Activated gamma-delta T cell treated with anti-CD3 and anti-CD28 coated beads, Interleukin-2, amount 50 U/mL, for 16 hours (primary cell): ENCODE measurements at places on chromosomes 7 and 10.

GRCh38 chr7:103124429-103124979, 24.4 kb downstream of the NAPEPLD start:
- no peak for DNase-seq

DNA sequence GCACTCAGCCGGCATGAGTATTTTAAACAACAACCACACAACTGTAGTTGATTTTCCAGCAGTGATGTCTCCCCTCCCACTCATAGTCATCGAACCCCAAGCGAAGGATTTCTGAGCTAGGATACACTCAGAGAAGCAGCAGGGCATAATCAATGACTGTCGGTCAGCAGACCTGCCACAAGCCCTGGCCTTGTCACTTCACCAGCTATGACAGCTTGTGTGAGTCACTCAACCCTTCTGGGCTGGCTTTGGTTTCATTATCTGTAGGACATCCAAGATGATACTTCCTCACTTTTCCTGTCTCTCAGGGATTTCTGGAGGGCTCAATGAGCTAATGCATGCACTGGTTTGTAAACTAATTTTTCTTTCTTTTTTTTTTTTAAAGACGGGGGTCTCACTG, 22.0 kb upstream of the UBE3C start:
- DNase-seq = no peak

- DNase-seq = no peak
Observed at GRCh38 chr10:3235996-3236510, 63.5 kb upstream of the PITRM1 start.

DNA sequence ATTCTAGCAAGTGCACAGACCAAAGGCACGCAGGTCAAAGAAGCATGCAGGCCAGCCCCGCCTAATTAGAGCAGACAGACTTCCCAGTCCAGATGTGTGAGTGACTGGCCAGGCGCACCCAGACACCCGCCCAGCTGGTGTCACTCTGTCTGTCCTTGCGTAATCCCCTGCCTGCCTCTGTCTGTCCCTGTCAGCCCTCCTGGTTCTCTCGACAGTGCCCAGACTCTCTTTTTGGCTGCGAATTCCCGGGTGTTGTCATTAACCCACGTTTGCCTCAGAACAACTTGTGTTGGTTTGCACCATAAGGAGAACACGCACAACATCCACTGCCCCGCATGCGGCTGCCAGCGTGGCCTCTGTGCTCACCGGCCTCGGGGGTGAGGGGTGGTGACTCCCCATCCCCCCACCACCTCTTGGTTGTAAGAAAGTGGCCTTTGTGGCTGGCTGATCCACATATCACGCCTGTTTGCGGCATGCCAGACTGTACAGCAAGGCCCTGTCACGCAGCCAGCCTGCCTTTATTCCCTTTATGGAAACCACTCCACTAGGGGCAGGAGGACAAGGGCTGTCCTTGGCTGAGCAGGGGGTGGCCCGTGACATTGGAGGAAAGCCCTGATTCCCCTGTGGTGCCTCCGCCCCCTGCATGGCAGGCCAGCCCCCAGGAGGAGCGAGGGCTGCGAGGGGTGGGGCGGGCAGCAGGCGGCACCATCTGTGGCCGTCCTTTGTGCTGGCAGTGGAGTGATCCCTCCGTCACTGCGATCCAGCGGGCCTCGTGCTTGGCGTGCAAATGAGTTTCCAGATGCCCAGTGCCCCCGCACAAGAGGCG, 72.8 kb upstream of the PPIF start:
- DNase-seq = no peak

GRCh38 chr7:40969641-40970040, 733.2 kb downstream of the INHBA start:
- DNase-seq = no peak

DNA sequence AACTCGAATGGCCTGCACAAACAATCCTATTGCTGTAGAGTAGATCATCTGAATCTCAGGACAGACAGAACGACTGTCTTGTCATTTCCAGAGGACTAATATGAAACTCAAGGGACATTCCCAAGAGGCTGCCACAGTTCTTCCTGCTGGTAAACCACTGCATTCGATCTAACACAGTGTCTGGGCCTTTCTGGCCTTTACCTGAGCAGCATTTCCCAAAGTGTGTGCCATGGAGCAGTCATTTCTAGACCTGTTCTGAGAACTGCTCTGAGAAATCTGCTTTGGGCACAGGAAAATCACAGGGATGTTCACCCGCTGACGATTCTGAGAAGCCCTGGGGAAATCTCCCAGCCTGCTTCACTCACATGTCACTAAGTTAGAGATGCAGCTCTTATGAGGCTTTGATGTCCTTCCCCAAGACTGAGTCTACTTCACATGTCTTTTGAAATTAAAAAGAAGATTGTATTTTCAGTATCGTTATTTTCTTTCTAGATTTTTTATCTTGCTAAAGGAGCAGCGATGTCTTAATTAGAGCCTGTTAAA, 18.4 kb downstream of the GPNMB start:
- no peak for DNase-seq

DNA sequence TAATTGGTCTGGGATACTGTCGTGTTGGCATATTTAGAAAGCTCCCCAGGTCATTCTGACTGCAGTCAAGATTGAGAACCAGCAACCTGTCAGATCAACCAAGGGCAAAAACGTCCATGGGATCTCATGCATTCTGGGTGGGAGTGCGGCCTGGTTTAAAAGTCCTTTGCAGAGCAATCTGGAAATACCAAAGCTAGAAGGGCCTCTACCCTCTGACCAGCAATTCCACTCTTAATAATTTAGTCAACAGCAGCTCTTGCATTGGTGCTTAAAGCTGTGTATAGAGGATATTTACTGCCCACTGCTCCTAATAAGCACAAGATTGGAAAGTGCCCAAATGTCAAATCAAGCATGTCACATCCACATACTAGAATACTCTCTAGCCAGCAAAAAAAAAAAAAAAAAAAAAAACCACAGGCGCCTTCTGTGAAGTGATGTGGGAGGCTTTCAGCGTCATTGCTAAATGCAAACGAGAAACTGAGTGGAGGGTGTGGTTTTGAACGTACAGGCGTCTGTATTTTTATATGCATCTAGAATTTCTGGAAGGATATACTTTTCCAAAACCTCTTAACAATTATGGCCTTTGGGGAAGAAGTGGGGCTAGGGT, 44.8 kb upstream of the HSPA12A start:
- no peak for DNase-seq

DNA sequence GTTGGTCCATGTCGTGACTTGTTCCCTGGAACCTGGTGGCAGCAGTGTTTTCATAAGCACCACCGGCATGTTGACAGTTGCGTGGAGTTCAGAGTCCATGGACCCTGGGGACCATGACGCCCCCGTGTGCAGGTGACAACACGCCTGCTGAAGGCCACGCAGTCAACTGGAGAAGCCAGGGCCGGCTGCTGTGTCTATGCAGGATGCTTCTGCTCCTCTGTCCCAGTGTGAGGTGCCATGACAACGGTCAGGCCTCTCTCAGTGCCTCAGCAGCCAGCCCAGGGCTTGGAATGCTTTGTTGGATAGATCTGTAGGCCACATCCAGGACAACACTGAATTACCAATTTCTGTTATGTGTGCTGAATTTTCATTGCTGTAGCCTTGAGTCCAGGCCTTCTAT, 10.7 kb upstream of the VIPR2 start:
- no peak for DNase-seq

DNA sequence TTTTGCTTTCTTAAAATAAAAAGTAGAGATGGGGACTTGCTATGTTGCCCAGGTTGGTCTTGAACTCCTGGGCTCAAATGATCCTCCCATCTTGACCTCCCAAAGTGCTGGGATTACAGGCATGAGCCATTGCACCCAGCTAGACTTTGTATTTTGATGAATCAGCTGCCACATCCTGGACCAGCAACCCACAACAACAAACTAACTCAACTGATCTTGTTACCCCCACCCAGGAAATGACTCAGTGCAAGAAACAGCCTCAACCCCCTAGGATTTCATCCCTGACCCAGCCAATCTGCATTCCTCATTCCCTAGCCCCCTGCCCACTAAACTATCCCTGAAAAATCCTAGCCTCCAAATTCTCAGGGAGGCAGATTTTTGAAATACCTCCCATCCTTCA, 123.8 kb downstream of the IPMK start:
- no peak for DNase-seq

- DNase-seq = no peak
Observed at GRCh38 chr7:22872096-22872807, 49.6 kb upstream of the TOMM7 start.

GRCh38 chr10:106612381-106612780, 552.1 kb downstream of the SORCS1 start:
- no peak for DNase-seq

GRCh38 chr7:122682815-122683550, 15.9 kb downstream of the RNF133 start:
- DNase-seq = no peak

GRCh38 chr7:47405921-47406800, 175.8 kb downstream of the TNS3 start:
- DNase-seq = no peak

- DNase-seq = no peak
Observed at GRCh38 chr7:84982199-84982598, 204.7 kb downstream of the SEMA3D start.

GRCh38 chr7:44972562-44972961, 6.3 kb downstream of the MYO1G start:
- DNase-seq = no peak

DNA sequence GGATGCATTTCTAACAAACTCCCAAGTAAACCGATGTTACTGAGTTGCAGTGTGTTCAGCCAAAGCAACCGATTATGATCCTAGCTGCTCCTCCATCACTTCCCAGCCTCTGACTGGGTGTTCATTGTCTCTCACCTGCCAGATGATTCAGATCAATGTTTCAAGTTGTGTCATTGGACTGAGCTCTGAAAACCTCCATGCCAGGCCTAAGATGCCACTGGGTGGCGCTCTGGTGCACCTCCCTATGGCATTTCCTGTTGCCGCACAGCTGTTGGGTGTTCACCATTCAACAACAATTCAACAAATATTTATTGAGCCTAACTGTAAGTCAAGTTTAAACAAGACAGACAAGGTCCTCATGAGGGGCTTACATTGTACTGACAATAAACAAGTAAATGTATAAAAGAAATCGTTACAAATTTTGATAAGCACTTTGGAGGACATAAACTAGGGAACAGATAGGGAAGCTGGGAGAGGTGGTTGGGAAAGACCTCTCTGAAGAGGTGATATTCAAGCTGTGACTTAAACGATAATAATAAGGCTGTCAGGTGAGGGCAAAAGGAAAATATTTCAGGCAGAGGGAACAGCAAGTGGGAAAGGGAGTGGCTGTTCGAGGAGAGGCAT, 22.8 kb downstream of the RGR start:
- peak; percentile 49 for DNase-seq

DNA sequence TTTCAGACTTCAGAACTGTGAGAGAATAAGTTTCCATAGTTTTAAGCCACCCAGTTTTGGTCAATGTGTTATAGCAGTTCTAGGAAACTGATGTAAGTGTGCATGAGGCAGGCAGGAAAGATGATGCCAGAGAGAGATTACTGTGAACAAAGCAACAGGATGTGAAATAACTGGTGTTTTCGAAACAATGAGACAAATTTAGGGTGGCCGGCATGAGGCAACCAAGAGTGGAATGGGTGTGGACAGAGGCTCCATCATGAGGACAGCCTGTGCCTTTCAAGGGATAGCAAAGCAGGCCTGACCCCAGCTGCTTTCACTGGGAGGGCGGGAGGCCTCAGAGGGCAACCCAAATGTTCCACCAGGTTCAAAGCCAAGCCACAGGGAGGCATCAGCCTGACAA, 67.3 kb upstream of the UCN3 start:
- no peak for DNase-seq

- no peak for DNase-seq
Observed at GRCh38 chr7:10355816-10356215, 617.9 kb upstream of the PHF14 start.

DNA sequence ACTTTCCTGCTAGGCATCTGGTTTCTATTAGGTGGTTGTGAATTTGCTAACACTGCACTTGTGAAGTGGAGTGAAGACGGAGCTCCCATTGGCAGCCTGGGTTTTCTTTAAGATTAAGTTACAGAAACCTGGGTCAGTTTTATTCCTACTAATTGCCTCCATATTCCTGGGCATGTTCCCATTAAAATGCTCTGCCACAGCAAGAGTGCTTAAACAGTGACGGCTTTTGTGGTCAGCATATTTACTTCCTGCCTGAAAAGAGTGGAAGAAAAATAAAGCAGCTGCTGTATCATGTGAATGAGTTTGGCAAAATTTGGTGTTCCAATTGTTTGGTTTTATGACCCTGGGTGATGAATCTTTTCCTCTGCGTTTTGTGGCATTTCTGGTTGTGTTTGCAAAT, 96.9 kb upstream of the PLXDC2 start:
- no peak for DNase-seq

DNA sequence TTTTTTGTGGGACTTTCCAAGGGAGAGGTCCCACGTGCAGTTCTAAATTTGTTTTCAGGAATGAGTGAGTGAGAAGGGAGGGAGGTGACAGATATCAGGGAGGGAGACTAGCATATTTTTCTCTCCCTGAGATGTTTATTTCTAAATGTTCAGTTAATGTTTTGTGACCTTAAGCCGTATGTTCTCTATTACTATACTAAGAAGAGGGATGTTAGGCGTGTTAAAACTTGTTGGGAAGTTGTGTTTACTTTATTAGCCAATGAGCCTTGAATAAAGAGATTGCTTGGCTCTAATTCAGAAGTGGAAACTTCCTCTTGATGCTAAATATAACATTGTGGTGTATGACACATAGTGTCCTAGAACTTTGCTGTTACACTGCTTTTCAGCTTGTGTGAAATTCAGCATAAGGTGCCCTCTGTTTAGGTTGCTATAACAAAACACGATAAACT, 37.3 kb downstream of the DNAH11 start:
- no peak for DNase-seq

GRCh38 chr7:18829858-18830285, 287.6 kb downstream of the TWIST1 start:
- DNase-seq = no peak

- DNase-seq = no peak
Observed at GRCh38 chr7:84025332-84025927, 169.2 kb downstream of the SEMA3A start.

DNA sequence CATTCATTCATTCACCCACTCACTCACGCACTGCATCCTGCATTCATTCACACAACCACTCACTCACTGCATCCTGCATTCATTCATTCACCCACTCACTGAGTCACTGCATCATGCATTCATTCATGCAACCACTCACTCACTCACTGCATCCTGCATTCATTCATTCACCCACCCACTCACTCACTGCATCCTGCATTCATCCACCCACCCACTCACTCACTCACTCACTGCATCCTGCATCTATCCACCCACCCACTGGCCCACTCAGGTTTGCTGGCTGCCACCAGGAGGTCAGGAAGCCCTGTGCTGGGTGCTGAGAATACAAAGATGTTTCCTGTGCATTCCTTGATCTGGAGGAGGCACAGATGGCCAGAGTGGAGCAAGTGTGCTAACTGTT, 2.3 kb upstream of the SNX8 start:
- DNase-seq = no peak

- no peak for DNase-seq
Observed at GRCh38 chr10:101145145-101145544, 14.0 kb downstream of the TLX1 start.
